ENCODE measurements at places on chromosomes 13 and 19.
A peak's percentile ranks its signal among the peaks of the same experiment; 100 is the strongest.

DNA sequence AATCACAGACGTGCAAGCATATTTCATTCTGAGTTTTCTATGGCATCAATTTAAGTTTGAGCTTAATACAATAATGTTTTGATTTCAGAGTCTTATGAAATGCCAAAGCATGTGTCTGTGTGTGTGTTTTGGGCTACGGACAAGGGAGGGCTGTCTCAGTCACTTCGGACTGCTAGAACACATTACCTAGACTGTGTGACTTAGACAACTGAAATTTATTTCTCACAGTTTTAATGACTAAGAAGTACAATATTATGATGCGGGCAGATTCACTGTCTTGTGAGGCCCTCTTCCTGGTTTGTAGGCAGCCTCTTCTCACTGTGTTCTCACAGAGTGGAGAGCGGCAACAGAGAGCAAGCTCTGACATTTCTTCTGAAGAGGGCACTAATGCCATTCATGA is 1202.0 kb downstream of the EFNB2 start:
- no peak for DNase-seq

- peak; percentile 39 for DNase-seq
These were observed 713 bp downstream of the KRI1 start for GRCh38 chr19:10565028-10565566.

DNA sequence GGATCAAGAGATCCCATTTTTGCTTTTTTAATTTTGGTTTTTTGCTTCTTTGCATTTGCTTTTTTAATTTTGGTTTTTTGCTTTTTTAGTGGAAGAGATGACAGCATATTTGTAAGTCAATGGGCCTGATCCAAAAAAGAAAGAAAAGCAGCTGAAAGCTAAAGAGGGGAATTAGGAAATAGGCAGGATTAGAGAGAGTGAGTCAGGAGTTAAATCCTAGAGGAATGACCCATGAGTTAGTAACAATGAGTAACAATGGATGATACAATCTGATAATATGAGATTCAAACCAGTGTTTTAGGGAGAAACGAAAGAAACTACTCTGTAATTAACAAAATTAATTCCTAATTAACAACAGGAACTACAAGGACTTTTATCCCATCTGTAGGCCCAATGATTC is 111.2 kb upstream of the SGCG start:
- no peak for DNase-seq

GRCh38 chr19:17841810-17842662 is 5.7 kb downstream of the JAK3 start:
- no peak for DNase-seq

GRCh38 chr19:47380559-47380958 is 31.4 kb downstream of the DHX34 start:
- DNase-seq: no peak

GRCh38 chr13:43720780-43721397 is 65.9 kb downstream of the ENOX1 start:
- no peak for DNase-seq

- DNase-seq: no peak
These were observed 185.4 kb downstream of the POSTN start for GRCh38 chr13:37413161-37413560.

DNA sequence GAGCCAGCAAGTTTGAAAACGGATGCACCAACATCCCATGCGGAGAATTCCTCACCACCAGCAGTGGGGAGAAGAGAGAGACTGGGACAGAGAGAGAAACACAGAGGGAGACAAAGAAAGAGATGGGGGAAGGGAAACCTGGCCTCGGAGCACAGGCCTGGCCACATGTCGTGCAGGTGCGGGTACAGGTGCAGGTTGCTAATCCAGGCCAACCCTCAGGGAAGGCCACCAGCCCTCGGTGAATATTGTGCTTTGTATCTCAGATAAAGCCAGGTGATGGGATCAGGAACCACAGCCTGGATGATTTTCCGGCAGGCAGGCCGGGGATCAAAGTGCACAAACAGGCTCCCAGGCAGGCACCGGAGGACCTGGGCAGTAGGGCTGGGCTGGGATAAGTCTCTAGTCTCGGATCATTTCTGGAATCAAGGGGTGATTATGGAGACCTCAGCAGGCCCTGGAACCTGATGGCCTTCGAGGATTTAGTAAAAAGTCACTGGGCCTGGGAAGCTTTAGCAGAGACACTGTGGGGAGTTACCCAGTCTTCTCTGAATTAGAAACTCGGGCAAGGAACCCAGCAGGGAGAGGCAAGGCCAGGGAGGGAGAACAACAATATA is 3.7 kb downstream of the GAS6 start:
- no peak for DNase-seq

- peak; percentile 48 for DNase-seq
These were observed 11.8 kb downstream of the LRRC4B start for GRCh38 chr19:50556282-50557008.

GRCh38 chr19:46696866-46697203 is 20.1 kb downstream of the PRKD2 start:
- no peak for DNase-seq

Data from activated effector memory CD4-positive, alpha-beta T cell treated with Interleukin-2 at 50 U/mL for 16 hours (primary cell).